ENCODE measurements at places on chromosomes 4 and X. TPM values are rescaled to one million over a fixed set of nuclear protein-coding genes. Genes with fewer than 3 reads are reported as not detected.

Gene TMSB15C
- 1.3 TPM for total RNA-seq

Gene FANCB
- 4.1 TPM for total RNA-seq

Gene PLS3
- total RNA-seq = 439 TPM

Gene TCEAL6
- not detected for total RNA-seq

Gene NUDT11
- total RNA-seq = 1.1 TPM

Gene TMSB4X
- total RNA-seq = 7,293 TPM

Gene PJA1
- total RNA-seq = 13.8 TPM

Gene TAF7L
- total RNA-seq = 1.00 TPM

Gene GIMD1
- total RNA-seq = not detected

Gene TMPRSS11A
- total RNA-seq = not detected

Gene PAGE4
- total RNA-seq = not detected

Gene EMCN
- total RNA-seq = 91.0 TPM

Gene FAM149A
- 0.47 TPM for total RNA-seq

Gene CLTRN
- total RNA-seq = 0.07 TPM

Gene PUDP
- total RNA-seq = 28.7 TPM

Gene XK
- under 0.01 TPM for total RNA-seq

Gene PCYT1B
- not detected for total RNA-seq

Gene SCFD2
- 14.6 TPM for total RNA-seq

All from mammary microvascular endothelial cell (primary cell).